ENCODE measurements at places on chromosomes 4 and X. TPM values are rescaled to one million over a fixed set of nuclear protein-coding genes. Genes with fewer than 3 reads are reported as not detected.

- no peaks in the 10 kb centered on the region for H3K36me3 ChIP-seq
- no peaks in the 10 kb centered on the region for H3K4me1 ChIP-seq
- H3K27me3 ChIP-seq = no peaks in the 10 kb centered on the region
- no peak for DNase-seq
Observed at GRCh38 chr4:24103434-24104157, 213.7 kb upstream of the PPARGC1A start.

- H3K27me3 ChIP-seq = no peaks in the 10 kb centered on the region
- no peaks in the 10 kb centered on the region for H3K4me1 ChIP-seq
- no peak overlapping the region for H3K27ac ChIP-seq
- H3K4me3 ChIP-seq = no peak overlapping the region
- DNase-seq = no peak
Observed at GRCh38 chr4:174672276-174672675, 150.0 kb upstream of the HPGD start.

DNA sequence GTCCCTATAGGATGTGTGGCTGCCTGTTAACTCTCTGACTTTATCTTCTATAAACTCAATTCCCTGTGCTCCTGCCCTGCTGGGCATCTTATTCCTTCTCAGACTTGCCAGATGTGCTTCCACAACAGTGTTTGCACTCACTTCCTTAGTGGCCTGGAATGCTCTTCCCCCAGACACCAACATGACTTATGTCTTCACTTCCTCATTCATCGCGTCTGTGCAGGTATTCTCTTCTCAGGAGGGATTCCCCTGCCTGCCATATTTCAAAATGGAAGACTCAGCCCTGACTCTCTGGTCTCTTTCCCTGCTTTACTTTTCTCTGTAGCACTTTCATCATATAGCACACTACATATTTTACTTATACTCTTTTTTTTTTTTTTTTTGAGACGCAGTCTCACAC lies 344.0 kb downstream of the CENPC start:
- no peaks in the 10 kb centered on the region for H3K36me3 ChIP-seq
- H3K27ac ChIP-seq = no peak overlapping the region
- no peak for DNase-seq
- no peak overlapping the region for H3K4me3 ChIP-seq

- H3K36me3 ChIP-seq = no peaks in the 10 kb centered on the region
- no peaks in the 10 kb centered on the region for H3K27me3 ChIP-seq
- H3K4me3 ChIP-seq = no peak overlapping the region
- H3K4me1 ChIP-seq = no peaks in the 10 kb centered on the region
Observed at GRCh38 chr4:95643627-95644026, 94.9 kb upstream of the UNC5C start.

DNA sequence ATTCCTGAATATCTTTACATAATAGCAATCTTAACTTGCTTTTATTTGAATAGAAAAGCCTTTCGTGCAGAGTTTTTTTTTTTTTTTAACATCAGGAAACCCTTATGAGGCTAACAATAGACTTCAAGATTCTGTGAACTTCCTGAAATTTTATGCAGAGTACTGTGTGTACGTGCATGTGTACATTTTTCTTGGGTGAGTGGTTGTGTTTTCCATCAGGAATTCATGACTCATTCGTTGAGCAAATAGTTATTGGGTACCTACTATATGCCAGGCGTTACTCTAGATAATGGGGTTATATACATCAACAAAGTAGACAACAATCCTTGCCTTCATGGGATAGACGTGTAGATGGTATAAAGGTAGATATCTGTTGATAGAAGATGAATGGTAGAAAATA lies 59.1 kb downstream of the MRPL1 start:
- no peak overlapping the region for H3K4me3 ChIP-seq
- no peaks in the 10 kb centered on the region for H3K27me3 ChIP-seq
- H3K27ac ChIP-seq = no peak overlapping the region
- DNase-seq = no peak
- H3K4me1 ChIP-seq = no peaks in the 10 kb centered on the region
- H3K36me3 ChIP-seq = peaks cover 8% of the 10 kb centered on the region

DNA sequence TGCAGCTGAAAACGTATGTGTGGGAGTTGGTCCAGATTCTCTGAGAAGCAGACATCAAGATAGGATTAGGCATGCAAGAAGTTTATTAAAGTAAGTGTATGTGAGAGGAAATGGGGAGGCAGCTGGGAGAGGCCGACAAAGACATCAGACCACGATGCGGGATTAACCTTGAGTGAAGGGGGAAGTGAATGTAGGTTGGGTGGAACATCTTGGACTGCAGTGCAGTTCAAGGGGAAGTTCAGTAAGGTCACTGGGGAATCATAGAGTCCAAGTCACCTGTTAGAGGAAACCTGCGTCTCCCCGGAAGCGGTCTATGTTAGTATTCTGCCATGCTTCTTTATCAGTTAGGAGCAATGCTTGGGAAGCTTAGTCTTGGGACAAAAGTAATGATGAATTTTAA lies 22.0 kb downstream of the CXCL8 start:
- no peaks in the 10 kb centered on the region for H3K27me3 ChIP-seq
- no peaks in the 10 kb centered on the region for H3K36me3 ChIP-seq
- no peaks in the 10 kb centered on the region for H3K4me1 ChIP-seq
- no peak overlapping the region for H3K4me3 ChIP-seq
- H3K27ac ChIP-seq = no peak overlapping the region
- no peak for DNase-seq

- no peak for DNase-seq
- H3K36me3 ChIP-seq = peaks cover 14% of the 10 kb centered on the region
- no peaks in the 10 kb centered on the region for H3K27me3 ChIP-seq
- no peaks in the 10 kb centered on the region for H3K4me1 ChIP-seq
Observed at GRCh38 chr4:2731907-2732317, 24.2 kb downstream of the TNIP2 start.

- H3K27ac ChIP-seq = no peak overlapping the region
- no peaks in the 10 kb centered on the region for H3K36me3 ChIP-seq
- no peak for DNase-seq
- no peaks in the 10 kb centered on the region for H3K27me3 ChIP-seq
Observed at GRCh38 chrX:78063687-78064086, 40.4 kb upstream of the PGK1 start.

DNA sequence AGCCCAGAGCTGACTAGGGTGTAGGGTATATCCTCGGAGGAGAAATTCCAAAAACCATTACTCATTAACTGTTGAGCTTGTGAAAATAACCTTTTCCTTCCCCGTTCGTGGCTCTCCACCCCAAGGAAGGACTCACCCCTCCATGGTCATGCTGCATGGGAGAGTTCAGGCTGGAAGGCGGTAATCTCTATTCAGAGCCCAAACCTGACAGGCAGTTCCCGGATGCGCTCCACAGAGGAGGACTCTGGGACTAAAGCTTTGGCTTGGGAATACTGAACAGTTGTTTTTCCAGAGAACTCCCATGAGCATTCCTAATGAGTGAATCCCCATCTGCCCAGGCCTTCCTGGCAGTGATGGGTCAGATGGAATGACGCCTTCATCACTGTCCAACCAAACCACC lies 125.4 kb downstream of the BCOR start:
- H3K27me3 ChIP-seq = no peaks in the 10 kb centered on the region
- DNase-seq = no peak
- H3K4me1 ChIP-seq = peaks cover 12% of the 10 kb centered on the region
- H3K27ac ChIP-seq = no peak overlapping the region
- no peak overlapping the region for H3K4me3 ChIP-seq

GRCh38 chrX:42943051-42943974 lies 165.3 kb upstream of the PPP1R2C start:
- peaks cover 25% of the 10 kb centered on the region for H3K36me3 ChIP-seq
- no peak overlapping the region for H3K4me3 ChIP-seq
- H3K27ac ChIP-seq = no peak overlapping the region
- H3K4me1 ChIP-seq = no peaks in the 10 kb centered on the region

GRCh38 chr4:26030260-26030667 lies 116.2 kb downstream of the SMIM20 start:
- peak overlapping the region; percentile 98 for H3K27ac ChIP-seq
- peak overlapping the region; percentile 36 for H3K4me3 ChIP-seq
- H3K4me1 ChIP-seq = peaks cover 6% of the 10 kb centered on the region
- no peaks in the 10 kb centered on the region for H3K27me3 ChIP-seq
- peak; percentile 88 for DNase-seq
- H3K36me3 ChIP-seq = peaks cover 3% of the 10 kb centered on the region

DNA sequence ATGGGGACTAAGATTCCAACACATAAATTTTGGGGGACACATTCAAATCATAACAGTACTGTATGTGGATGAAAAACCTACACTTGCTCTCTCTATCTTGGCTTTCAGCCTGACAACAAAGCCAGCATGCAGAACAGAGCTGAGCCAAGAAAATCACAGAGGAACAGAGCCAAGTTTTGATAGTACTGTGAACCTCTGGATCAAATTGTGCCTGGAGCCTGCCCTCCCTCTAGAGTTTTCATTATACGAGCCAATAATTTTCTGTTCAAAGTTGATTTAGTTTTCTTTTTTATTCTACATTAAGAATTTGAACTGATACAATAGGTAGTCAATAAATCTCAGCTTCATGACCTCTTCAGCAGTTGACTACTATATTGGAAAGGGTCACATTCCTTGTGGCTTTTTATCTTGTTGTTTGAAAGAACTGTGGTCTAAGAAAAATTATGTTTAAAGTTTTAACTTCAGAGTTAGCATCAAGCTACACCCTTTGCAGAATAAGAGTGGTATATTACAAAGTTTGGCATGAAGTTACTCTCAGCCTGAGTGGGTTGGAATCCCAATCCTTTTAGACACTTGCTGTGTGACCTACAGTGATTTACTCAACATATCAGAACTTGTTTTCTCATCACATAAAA lies 31.1 kb downstream of the GRID2 start:
- no peak overlapping the region for H3K4me3 ChIP-seq
- no peaks in the 10 kb centered on the region for H3K27me3 ChIP-seq
- no peaks in the 10 kb centered on the region for H3K4me1 ChIP-seq
- no peaks in the 10 kb centered on the region for H3K36me3 ChIP-seq

DNA sequence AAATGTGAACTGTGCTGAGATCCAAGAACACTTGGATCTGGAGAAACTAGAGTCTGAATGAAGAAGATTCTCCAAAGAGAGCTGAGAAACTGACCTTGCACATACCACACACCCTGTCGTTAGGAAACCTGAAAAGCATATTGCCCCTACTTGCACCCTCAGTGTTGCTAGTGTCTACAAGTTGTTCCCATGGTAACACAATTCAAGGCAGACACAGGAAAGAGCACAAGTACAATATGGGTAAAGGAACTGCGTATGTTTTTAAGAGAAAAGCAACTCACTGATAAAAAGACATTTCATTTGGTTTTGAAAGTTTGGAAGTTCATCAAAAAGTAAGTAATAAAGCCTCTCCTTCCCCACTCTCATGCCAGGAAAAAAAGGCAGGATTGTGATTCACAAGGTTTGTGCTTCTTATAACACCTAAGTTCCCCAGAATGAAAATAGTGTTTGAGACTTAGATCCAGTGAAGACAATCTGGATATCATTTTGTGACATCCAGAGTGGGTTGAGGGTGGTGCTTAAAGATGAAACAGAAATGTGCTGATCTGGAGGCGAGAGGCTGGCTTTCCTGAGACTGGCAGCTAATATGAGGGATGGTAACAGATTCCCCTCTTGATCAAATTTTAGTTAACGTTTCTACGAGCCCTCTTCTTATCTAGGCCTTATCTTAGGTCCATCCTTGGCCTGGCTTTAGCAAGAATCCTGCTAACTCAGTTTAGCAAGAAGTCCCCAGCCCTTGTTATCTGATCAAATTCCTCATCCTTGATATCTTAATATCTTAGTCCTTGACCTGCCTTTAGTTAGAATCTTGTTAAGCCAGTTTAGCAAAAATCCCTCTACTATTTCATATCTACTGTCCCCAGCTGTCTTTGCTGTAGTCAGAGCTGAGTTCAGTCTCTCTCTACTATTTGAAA lies 42.3 kb downstream of the NIPAL1 start:
- DNase-seq = no peak
- no peaks in the 10 kb centered on the region for H3K4me1 ChIP-seq
- no peaks in the 10 kb centered on the region for H3K27me3 ChIP-seq
- H3K36me3 ChIP-seq = peaks cover 7% of the 10 kb centered on the region

DNA sequence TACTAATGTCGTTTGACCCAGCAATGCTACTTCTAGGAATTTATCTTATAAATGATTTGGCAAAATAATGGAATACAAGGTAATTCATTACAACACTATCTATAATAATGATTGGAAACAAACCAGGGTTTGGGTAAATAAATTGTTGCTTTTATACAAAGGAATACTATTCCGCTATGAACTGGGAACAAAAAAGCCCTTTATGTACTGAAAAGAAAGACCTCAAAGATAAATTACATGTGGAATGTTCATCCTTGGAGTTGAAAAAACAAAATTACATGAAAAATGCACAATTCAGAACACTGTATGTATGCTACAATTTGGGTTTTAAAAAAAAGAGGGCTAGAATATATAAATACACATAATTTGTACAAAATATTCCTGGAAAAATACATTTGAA lies 5.2 kb upstream of the NUP54 start:
- no peaks in the 10 kb centered on the region for H3K27me3 ChIP-seq
- no peaks in the 10 kb centered on the region for H3K4me1 ChIP-seq
- no peak overlapping the region for H3K27ac ChIP-seq
- no peak overlapping the region for H3K4me3 ChIP-seq
- H3K36me3 ChIP-seq = no peaks in the 10 kb centered on the region

DNA sequence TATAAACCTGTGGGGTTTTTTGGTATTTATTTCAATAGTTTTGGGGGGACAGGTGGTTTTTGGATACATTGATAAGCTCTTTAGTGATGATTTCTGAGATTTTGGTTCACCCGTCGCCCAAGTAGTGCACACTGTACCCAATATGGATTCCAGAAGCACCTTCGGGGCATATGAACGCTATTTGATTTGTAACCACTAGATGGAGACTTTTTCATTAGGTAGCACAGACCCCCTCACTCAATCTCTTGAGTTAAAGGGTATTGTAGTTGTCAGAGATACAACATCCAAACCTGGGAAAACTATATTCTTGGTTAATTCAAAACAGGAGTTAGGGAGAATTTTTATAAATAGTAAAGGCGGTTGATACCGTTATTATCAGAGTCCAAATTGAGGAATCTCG lies 79.8 kb downstream of the SPANXN3 start:
- H3K4me1 ChIP-seq = no peaks in the 10 kb centered on the region
- no peak for DNase-seq
- no peak overlapping the region for H3K27ac ChIP-seq
- no peak overlapping the region for H3K4me3 ChIP-seq
- peaks cover 10% of the 10 kb centered on the region for H3K36me3 ChIP-seq
- no peaks in the 10 kb centered on the region for H3K27me3 ChIP-seq

- no peak for DNase-seq
- no peak overlapping the region for H3K27ac ChIP-seq
- no peaks in the 10 kb centered on the region for H3K27me3 ChIP-seq
Observed at GRCh38 chr4:41687971-41688370, 60.6 kb downstream of the PHOX2B start.

- no peak overlapping the region for H3K4me3 ChIP-seq
- no peaks in the 10 kb centered on the region for H3K27me3 ChIP-seq
- no peak for DNase-seq
- H3K4me1 ChIP-seq = no peaks in the 10 kb centered on the region
- H3K36me3 ChIP-seq = no peaks in the 10 kb centered on the region
- H3K27ac ChIP-seq = no peak overlapping the region
Observed at GRCh38 chr4:114257501-114257900, 278.1 kb upstream of the ARSJ start.

MAOA gene
- 0.44 TPM for total RNA-seq

NWD2 gene
- total RNA-seq = not detected

SSX4B gene
- not detected for total RNA-seq

DCHS2 gene
- total RNA-seq = 0.70 TPM

SATL1 gene
- 0.31 TPM for total RNA-seq

PFKFB1 gene
- total RNA-seq = 0.31 TPM

TENM3 gene
- total RNA-seq = 49.1 TPM

DCAF8L2 gene
- not detected for total RNA-seq

TET2 gene
- 3.5 TPM for total RNA-seq

CSAG2 gene
- not detected for total RNA-seq

Measured in H9 (cell line).